AG04449 (cell line): ENCODE measurements at places on chromosomes 11 and 22.

GRCh38 chr11:114142707-114143106 is 83.2 kb downstream of the ZBTB16 start:
- DNase-seq, result no peak

GRCh38 chr11:79157738-79158137 is 283.1 kb downstream of the TENM4 start:
- no peak for DNase-seq

- no peak for DNase-seq
Measured at GRCh38 chr11:92284558-92284957, 59.9 kb downstream of the FAT3 start.

DNA sequence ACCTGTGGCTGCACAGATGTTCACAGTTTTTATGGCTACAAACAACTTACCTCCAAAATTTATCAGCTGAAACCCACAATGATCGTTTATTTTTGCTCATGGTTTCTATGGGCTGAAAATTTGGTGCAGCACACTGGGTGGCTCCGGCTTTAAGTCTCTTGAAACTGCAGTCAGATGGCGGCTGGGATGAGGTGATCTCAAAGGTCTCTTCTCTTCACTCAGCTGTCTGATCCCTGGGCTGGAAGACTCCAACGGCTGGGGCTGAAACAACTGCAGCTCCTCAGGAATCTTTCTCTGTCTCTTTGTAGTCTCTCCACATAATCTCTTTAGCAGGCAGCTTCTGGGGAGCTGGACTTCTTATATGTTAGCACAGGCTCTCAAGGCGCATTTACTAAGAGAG is 117.3 kb upstream of the FAT3 start:
- no peak for DNase-seq

DNA sequence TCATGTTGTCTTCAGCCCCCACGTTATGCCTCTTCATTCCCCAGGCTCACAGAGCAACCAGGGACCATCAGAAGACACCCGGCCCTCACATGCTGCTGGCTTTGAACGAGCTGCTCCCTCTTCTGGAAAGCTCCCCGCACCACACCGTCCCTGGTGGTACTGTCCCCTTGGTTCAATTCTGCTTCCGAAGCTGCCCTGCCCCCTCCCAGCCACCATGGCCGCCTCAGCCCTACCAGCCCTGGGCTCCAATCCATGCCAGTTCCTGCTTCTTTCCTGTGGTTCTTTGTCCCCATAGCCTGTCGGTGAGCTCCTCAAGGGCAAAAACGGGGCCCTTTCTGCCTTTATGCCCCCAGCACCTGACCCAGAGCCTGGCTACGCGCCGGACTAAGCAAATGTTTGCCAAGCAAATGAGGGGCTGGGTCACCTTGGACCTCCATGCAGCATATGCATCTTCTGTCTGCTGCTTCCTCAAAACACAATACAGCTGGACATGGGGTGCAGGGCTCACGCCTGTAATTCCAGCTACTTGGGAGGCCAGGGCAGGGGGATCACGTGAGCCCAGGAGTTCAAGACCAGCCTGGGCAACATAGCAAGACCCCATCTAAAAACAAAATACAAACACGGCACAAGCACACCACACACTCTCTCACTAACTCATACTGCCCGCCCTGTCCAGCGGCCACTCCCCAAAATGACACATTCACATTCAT is 21.3 kb downstream of the TNKS1BP1 start:
- no peak for DNase-seq

DNA sequence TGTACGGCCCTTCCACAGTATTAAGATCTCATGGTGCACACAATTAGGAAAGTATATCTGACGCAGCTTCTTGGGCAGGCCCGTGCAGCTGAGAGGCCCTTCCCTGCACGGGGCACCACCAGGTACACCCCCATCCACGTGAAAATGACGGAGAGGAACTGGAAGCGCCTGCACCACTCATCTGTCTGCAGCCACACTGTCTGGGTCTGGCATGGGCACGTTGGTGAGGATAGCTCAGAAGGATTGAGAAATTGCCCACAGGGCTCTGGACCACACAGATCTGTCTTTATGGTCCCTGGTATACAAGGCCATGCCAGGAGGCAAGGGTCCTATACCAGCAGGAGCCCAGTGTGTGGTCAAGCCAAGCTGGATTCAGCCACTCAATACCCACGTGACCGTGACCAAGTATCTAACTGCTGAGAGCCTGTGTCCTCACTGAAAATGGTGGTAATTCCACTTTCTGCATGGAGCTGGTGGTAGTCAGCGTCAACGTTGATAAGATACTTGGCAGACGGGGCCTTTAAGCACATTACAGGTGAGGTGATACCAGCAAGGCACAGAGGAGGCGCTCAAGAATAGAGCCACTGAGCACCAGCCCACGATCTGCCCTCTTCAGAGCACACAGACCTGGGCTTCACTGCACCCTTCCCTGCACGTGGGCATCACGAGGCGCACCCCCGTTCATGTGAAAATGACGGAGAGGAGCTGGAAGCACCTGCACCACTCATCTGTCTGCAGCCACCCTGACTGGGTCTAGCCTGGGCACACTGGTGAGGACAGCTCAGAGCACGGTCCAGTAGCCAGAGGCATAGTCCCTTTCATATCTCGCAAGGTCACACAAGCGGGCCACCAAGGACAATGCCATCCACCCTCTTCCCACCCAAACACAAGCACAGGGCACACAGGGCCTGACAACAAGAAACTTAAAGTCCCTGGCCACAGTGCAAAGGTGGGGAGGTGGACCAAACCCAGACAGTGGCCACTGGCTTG is 28.4 kb downstream of the SHANK2 start:
- DNase-seq, result no peak

- peak; percentile 16 for DNase-seq
Measured at GRCh38 chr22:20243537-20244249, 24.4 kb downstream of the RTN4R start.

GRCh38 chr11:131217313-131218310 is 152.8 kb upstream of the NTM start:
- DNase-seq, result no peak

GRCh38 chr11:73176145-73176873 is 34.2 kb upstream of the FCHSD2 start:
- DNase-seq, result no peak

GRCh38 chr11:126716456-126717083 is 284.0 kb downstream of the KIRREL3 start:
- no peak for DNase-seq

GRCh38 chr11:102794382-102794781 is 3.6 kb downstream of the MMP1 start:
- no peak for DNase-seq

GRCh38 chr11:70594031-70594430 is 195.7 kb downstream of the CTTN start:
- DNase-seq, result no peak

DNA sequence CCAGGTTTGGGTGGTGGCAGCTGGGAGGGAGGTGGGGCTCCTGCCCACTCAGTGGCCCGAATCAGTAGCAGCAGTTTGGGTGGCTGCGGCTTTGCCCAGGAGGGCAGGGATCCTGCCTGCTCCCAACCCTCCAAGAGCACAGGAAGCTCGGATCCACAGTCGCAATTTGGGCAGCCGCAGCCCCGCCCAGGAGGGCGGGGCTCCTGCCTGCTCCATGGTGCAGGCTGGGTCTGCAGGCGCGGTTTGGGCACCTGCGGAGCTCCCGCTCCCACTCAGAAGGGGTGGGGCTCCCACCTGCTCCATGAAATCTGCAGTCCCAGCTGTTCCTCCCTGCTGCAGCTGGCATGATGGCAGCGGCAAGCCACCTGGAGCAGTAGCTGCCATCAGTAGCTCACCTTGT is 38.1 kb upstream of the CALCB start:
- no peak for DNase-seq
